ENCODE measurements at places on chromosomes 6 and 20.

DNA sequence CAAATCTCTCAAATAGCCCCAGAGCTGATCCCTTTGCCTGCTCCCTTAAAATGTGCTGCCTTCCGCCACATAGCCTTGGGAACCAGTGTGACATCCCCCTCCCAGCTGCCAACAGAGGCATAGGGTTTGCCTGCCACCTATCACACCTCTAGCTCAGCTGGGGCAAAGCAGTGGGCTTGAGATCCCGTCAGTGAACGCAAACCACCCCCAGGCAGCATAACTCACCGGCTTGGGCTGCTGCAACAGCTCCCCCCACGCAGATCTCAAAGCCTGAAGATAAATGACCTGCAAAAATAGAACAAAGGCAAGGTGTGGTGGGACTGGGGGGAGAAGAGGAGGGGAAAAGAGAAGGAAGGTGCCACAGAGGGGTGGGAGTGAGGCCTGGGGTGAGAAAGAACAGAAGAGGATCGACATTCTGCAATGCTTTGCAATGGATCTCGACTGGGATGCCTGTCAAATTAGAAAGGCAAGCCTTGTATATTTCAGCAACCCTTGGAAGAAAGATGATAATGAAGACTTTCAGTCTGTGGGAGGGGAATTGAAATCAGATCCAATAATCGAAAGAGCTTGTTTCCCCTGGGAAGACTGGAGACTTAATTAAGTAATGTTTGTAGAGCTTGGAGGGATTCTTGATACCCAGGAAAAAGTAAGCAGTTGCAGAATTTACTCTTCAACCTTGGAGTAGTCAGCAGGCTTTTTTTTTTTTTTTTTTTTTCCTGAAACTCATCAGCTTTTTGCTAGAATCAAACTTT lies 1.3 kb downstream of the PDYN start:
- DNase-seq, result no peak

DNA sequence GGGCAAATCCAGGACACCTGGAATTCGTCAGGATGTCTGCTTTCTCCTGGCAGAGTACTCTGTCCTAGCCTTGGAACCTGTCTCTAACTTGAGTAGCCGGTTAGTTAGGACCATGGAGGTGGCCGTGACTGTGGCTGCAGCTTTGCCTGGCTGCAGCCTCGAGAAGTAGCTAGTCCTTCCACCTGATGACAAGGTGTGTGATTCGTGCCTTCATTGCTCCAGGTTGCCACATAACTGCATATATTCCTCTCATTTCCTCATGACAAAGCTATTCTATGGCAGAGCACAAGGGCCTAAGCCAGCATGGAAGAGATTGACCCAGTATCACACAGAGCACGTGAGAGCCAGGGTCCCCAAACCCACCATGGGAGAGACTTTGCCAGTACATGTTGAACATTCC lies 39.8 kb upstream of the KIF25 start:
- DNase-seq, result no peak

DNA sequence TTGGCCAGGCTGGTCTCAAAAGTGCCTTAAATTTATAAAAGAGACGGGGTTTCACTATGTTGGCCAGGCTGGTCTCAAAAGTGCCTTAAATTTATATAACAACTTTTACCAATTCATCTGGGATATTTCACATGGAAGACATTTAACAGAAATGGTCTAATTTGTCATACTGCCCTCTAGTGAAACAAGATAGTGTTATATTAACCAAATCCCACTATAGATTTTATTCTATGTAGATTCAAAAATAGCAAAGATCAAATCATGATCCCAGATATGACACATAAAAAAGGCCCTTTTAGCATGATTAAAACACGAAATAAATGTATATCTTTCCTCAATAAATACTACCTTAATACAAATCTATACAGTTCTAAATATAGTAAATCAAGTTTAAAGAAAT lies 102.8 kb upstream of the TFAP2D start:
- DNase-seq, result no peak

DNA sequence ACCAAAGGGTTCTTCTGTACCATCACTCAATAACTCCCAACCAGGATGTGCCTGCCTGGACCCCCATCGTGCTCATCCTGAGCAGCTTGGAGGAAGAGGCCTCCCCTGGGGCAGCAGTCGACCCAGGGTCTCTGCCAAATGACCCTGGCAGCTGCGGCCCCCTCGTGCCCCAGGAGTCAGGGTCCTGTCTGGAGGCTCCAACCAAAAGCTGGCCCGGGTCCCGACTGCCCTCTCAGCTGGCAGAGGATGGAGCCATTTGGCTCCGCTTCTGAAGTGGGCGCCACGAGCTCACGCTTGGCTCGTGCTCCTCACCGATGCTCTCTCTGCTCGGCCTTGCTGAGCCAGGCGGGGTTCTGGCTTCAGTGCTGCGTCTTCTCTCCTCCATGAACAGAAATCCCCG lies 56.8 kb downstream of the TFAP2C start:
- DNase-seq, result no peak

- DNase-seq, result no peak
Observed at GRCh38 chr20:57332105-57333089, 2.8 kb downstream of the SPO11 start.

GRCh38 chr20:13012886-13013285 lies 4.1 kb downstream of the SPTLC3 start:
- no peak for DNase-seq

DNA sequence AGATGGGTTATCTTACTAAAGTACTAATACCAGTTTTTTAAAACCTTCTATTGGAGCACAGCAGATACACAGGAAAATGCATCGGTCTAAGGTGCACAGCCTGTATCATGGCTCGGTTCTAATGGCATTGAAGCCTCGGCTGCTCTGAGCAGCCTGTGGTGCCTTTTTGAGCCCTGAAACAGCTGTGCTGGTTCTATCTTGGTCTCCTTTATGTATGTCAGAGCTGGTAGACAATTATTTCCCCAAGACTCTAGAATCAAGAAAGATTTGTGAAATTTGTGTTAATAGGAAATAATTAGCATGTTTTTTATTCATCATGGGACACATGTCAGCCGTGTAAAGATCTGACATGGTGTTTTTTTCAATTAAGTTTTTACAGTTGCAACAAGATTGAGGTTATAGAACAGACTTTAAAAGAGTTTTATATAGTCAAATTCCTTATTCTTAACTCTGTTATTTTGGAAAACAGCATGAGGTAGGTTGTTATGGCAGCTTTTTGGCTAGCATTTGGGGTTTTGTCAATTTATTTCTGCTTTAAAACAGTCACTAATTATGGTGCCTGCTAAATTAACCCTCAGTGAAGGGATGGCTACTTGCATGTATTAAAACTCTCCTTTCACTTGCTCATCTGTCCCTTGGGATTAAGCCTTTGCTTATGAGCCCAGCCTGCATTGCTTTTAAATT lies 40.3 kb upstream of the C20orf144 start:
- DNase-seq, result no peak

DNA sequence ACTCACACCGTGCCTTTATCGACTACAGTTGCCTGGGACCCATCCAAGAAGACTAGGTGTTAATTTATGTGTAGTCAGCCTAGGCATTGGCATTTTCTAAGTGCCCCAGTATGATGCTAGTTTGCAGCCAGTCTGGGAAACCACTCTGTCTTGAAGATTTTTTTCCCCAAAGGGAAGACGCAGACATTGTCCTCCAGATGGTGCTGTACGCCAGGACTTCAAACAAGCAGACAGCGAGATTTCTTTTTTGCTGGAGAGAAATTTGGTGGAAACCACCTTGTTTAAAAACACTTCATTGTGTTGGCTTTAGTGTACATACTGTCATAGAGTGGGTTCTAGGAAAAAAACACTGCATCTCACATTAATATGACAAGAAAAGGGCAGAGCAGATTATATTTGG lies 30.0 kb downstream of the ALDH5A1 start:
- DNase-seq, result peak; percentile 41

- peak; percentile 67 for DNase-seq
Observed at GRCh38 chr6:69232911-69233448, 563.8 kb downstream of the LMBRD1 start.

- DNase-seq, result no peak
Observed at GRCh38 chr20:5881703-5882102, 68.6 kb downstream of the TRMT6 start.

DNA sequence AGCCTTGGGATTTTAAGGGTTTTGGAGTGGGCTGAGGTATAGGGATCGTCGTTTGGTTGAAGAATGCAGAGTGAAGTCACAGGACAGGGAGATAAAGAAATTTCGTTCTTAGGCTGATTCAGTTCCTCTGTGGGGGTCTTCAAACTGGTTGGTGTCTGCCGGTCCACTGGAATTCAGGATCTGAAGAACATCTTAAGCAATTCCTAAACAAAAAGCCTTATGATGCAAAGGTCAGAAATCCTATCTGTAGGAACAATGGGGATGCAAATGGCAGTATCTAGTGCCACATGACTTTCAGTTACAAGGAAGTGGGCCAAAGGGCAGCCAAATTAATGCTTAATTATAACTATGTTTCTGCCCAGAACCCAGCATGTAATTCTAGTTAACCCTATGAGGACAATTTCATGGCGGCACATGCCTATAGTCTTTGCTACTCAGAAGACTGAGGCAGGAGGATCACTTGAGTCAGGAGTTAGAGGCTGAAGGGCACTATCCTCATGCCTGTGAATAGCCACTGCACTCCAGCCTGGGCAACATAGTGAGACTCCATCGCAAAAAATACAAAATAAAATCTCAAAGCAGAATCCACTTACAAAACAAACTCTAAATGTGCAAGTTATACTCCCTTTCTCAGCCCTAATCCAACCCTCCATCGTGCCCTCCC lies 4.6 kb upstream of the SLC2A10 start:
- no peak for DNase-seq

DNA sequence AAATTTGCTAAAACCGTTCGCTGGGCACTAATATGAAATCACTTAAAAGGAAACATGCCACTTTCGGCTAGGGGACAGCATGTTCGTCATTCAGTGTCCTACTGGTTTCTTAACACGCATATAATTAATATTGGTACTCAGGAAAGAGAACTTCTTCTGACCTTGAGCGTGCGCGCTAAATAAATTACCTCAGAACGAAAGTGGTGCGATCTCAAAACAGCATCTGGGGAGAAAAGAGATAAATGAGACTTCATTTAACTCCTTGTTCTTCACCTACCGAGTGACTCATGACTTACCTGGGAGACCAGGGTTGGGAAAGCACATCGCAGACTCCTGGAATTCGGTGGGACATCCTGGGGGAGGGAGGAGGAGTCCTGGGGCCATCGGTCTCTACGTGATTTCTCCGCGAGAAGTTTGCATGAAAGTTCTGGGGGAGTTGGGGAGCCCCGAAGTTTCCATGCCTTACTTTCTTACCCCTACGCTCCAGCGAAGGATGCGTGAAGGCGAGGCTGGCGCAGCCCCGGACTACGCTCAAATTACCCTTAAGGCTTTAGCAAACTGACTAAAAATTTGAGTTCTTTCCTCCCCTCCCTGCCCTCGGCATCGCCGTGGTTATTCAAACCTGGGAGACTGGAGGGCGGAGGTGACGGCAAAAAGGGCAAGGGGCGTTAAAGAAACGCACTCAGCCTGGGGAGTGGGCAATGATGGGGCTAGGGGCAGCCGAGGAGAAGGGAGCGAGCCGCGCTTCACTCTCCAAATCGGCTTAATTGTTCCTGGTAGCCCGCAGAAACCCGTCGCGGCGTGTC lies 1.1 kb upstream of the BEND6 start:
- no peak for DNase-seq

DNA sequence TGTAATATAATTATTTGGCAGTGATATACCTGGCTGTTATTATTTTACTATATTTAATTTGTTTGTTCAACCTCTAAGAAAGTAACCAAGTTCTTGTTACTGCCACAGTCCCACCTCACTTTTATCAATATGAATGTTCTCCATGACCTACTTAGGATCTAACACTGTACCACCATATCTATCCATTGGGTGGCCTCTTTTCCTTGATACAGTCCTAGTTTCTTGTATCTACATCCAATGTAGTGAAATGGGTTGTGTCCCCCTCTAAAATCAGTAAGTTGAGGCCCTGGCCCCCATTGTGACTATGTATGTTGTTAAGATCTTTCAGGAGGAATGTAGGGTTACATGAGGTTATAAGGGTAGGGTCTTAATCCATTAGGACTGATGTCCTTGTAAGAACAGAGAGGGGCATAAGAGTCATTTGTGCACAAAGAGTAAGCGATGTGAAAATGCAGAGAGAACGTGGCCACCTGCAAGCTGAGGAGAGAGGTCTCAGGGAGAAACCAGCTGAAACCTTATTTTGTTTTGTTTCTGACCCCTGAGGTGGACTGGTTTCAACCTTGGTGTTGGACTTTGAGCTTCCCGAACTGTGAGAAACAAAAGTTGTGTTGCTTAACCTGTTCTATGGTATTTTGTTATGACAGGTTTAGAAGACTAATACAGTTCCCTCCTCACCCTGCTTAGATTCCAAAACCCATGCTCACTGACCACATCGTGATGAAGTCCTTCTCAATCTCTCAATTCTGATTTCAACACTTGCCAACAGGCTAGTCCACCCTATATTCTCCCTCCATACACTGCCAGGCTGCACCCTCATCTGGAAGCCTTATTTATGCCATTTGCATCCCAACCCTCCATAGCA lies 387.3 kb upstream of the EPHA7 start:
- DNase-seq, result no peak

GRCh38 chr6:56649782-56650181 lies 7.1 kb upstream of the DST start:
- no peak for DNase-seq

GRCh38 chr20:58287638-58288037 lies 21.9 kb upstream of the RAB22A start:
- DNase-seq, result no peak

DNA sequence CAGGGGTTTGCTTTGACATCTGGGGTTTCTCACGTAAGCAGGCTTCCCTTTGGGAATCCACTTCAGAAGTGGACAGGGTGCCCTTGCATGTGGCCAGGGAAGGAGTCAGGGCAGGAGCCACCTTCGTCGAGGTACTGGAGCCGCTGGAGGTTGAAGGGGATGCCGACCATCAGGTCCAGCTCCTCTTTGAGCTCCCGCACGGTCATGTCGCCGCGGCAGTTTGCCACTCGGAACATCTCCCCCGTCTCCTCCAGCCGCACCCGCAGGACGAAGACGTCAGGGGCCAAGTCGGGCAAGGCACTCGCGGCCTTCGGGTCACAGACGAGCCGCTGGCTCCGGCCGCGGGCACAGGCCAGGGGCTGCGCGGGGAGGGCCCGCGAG lies 360 bp downstream of the ANKRD60 start:
- no peak for DNase-seq

DNA sequence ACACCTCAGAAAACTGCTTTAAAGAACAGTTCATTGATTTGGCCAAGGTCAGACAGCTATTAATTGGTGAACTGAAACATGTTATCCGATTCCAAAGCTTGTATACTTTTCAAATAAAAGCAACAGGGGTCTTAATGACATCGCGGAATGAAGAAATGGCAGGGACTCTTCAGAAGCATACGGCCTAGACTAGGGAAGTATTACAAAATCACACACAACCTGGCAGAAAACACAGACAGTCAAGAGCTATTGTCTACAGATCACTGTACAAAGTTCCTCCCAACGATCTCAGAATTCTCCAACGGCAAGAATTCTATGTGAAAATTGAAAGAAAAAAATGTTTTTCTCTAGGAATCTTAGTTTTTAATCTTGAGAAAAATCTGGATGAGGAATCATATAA lies 105.5 kb downstream of the PTPRK start:
- DNase-seq, result no peak

All from astrocyte of the cerebellum (primary cell).